Stimulated activated CD8-positive, alpha-beta memory T cell treated with anti-CD3 and anti-CD28 coated beads, Interleukin-2, amount 100 ng/mL, for 1 hour (primary cell): ENCODE measurements at places on chromosomes 1 and 21.

DNA sequence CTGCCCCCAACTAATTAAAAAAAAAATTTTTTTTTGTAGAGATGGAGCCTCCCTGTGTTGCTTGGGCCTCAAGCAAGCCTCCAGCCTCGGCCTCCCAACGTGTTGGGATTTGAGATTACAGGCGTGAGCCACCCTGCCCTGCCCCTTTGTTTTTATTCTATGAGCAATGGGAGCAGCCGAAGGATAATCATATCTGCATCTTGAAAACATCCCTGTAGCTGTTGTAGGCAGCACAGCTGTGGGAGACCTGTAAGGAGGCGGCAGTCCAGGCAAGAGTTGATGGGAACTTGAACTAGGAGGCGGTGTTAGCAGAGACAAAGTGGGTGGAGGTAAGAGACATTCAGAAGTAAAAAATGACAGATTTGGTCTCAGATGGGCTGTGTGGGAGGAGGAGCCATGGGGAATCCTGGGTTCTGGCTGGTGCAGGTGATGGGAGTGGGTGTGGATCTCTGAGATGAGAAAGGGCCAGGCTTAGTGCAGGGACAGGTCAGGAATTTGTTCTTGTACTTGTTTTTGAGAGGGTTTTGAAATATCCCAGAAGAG, 31.3 kb downstream of the STUM start:
- DNase-seq = no peak

GRCh38 chr1:33541966-33542365, 69.5 kb downstream of the ZSCAN20 start:
- DNase-seq = no peak

DNA sequence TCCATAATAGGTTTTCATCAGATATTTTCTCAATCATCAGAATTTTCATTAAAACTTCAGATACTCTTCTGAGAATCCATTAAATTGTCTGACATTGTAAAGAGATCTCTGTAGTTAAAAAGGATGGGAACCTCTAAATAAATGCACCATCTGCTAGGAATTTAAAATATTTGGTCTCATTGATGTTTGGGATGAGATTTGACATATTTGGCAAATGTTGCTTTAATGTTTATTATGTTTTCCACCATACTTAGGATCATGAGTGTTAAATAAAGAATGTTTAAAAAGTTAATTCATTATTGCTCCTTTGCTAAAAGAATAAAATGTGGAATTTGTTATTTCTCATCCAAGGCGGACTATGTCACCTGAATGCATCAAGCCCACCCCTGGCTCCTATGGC, 85.5 kb upstream of the VANGL1 start:
- DNase-seq = no peak

- DNase-seq = no peak
These were observed 167.5 kb downstream of the CLIC6 start for GRCh38 chr21:34836103-34836932.

DNA sequence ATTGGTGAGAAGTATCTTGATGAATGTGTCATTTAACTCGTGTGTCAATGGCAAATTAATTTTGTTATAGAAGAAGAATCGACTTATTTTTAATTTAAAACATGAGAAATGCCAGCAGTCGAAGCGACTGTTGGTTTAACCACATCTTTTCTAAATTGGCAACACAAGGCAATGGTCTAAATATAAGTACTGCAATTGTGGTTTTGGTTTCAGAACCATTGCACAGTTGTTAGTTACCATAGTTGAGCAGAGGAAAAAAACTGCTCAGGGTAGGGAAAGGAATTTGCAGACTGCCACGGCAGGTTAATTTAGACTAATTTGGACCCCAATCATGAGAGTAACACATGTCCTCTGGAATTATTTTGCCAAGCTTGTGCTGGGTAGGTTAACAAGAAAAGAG, 185.6 kb upstream of the RUNX1 start:
- DNase-seq = no peak

- DNase-seq = no peak
These were observed 137.8 kb upstream of the COA6 start for GRCh38 chr1:234235434-234235881.

DNA sequence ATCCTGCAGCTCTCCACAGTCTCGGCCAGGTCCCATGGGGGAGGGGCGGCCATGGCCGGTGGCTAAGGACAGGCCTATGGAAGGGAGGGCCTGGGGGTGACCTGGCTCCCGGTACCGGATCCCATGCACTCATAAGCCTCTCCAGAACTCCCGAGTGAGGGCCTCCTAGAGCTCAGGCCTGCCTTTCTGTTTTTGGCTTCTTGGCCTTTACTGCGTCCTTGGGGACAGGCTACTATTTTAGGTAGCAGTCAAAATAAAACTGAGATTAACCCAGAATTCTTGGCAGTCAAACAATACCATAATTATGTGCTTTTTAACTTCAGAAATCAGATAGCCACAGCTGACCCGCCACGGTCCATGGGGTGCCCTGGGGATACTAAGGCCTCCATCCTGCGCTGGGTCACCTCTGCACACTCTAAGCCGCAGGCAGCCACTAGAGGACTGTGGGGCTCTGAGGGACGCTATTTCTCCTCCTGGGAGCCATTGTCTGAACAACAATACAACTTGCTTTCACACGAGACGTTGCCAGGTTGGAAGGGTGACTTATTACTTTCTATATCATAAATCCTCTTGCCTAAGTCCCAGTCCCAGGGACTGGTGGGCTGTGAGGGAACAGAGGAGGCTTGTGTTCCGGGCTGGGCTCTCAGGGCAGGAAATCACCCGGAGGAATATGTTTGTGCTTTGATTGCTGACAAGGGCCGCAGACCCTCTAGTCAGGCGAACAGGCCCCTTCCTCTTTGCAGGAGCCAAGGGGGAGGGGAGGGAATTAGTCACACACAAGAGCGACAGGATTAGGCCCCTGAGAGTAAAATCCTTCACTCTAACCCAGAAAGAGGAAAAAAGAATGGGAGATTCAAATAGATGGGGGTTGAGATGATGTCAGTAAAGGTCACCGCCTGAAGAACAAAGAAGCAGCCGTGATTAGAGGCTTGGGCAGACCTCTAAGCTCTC, 40.7 kb upstream of the BCAR3 start:
- DNase-seq = no peak

DNA sequence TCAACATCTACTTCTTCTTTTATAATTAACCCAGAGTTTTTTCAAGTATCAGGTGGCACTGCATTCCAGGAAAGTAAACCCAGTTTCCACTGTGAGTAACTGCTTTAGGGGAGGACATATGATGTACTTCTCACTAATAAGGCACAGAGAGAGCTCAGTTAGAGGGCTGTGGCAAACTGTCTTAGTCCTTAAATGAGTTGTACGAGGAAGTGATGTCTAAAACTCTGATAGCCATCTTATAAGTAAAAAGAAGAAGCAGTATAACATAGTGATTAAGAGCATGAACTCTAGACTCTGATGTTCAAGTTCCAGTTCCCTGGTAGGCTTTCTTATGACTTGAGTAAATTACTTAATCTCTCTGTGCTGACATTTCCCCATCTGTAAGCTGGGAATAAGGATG, 58.7 kb upstream of the PTGS2 start:
- DNase-seq = no peak

GRCh38 chr1:55876276-55877060, 661.3 kb upstream of the USP24 start:
- DNase-seq = no peak

- no peak for DNase-seq
These were observed 156.2 kb upstream of the C8B start for GRCh38 chr1:57122031-57122430.

DNA sequence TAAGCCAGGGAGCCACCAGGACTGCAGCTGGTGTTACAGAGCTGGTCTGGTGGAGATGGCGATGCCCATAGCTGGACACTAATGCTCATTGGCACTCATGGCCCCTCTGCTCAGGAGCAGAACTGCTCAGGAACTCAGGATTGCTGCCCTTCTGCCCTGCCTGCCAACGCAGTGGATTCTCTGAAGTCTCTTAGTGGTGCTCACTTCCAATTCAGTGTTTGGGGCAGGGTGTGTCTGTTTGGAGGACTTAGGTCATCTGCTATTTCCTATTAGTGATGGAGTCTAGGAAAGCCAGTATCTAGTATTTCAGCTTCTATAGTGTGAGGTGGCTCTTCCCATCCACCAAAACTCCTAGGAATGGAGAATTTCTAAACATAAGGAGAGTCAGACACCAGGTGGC, 29.1 kb downstream of the S100A10 start:
- no peak for DNase-seq

DNA sequence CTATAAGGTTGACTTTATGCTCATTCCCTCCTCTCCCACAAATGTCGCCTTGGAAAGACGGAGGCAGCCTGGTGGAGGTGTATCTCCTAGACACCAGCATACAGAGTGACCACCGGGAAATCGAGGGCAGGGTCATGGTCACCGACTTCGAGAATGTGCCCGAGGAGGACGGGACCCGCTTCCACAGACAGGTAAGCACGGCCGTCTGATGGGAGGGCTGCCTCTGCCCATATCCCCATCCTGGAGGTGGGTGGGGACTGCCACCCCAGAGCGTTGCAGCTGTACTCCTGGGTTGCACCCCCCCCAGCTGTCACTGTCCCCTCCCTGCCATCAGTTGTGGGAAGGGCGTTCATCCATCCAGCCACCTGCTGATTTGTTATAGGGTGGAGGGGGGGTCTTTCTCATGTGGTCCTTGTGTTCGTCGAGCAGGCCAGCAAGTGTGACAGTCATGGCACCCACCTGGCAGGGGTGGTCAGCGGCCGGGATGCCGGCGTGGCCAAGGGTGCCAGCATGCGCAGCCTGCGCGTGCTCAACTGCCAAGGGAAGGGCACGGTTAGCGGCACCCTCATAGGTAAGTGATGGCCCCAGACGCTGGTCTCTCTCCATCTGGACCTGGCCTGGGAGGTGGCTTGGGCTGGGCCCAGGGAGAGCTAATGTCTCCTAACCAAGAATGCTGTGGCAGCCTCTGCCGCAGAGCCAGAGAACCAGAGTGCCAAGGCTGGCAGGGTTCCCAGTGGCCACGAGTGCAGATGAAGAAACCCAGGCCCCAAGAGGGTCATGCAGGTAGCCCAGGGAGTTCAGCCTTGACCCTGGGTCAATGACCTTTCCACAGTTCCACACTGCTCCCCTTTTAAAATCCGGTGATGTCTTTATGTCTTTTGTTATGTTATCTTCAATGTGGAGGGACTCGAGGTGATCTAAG, 13.1 kb downstream of the PCSK9 start:
- no peak for DNase-seq

DNA sequence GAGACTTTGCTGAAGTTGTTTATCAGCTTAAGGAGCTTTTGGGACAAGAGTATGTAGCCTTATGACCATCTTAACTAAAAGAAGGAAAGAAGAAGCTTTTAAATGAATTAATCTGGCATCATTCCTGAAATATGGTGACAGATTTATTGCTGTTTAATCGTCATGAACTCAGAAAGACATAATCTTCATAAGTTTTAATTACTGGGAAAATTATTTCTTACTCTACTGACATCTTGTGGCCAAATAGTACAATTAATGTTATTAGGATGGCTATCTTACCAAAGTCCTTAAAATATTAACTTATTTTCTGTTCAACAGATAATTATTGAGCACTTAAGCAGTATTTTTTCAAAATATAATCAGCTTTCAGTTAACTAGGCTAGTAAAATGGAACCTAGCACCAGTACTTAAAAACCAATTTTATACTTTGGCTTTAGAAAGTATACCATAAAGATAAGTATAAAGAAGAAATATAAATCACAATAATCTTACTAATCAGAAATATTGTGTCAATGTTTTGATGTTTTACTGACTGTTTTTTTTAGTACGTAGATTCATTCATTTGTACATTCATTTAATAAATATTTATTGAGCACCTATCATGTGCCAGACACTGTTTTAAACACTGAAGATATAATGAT, 34.7 kb upstream of the GPR25 start:
- DNase-seq = no peak

GRCh38 chr1:96771847-96772246, 50.3 kb downstream of the PTBP2 start:
- no peak for DNase-seq

DNA sequence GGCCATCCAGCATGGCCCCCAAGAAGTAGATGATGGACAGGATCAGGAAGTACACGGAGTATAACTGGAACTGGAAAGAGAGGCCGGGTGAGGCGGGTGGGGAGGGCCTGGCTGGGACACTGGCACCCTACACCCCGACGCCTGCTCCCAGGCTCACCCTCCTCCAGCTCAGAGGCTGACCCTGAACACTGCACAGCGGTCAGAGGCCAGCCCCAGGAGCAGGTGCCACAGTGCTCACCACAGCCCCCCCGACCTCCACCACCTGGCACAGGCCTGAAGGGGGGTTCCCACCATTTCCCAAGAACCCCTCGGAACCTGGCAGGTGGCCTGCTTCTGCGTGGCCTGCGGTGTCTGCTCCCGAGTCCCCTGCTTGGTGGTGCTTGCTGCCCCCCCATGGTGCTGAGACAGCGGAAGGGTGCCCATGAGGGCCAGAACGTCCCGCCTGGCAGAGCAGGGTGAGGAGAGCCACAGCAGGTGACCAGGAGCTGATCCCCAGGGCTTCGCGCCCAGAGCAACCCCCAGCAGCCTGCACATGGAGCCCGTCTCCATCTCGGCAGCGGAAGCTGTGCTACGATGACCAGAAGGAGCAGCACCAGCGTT, 26.1 kb downstream of the SLC19A1 start:
- DNase-seq = no peak

- DNase-seq = no peak
These were observed 44.0 kb downstream of the GPR161 start for GRCh38 chr1:168092566-168093355.

DNA sequence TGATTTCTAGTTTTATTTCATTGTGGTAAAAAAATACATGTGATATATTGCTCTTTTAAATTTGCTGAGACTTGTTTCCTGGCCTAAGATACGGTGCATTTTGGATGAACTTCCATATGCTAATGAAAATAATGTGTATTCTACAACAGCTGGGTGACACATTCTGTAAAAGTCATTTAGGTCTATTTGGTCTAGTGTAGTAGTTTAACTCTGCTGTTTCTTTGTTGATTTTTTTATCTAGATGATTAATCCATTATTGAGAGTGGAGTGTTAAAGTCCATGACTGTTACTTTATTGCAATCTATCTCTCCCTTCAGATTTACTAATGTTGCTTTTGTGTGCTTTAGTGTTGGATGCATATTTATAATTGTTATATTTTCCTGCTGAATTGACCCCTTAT, 161.4 kb downstream of the VAV3 start:
- no peak for DNase-seq

- no peak for DNase-seq
These were observed 1172.4 kb downstream of the BRINP3 start for GRCh38 chr1:189305279-189305678.

GRCh38 chr21:19608101-19608621, 1204.6 kb upstream of the TMPRSS15 start:
- no peak for DNase-seq

DNA sequence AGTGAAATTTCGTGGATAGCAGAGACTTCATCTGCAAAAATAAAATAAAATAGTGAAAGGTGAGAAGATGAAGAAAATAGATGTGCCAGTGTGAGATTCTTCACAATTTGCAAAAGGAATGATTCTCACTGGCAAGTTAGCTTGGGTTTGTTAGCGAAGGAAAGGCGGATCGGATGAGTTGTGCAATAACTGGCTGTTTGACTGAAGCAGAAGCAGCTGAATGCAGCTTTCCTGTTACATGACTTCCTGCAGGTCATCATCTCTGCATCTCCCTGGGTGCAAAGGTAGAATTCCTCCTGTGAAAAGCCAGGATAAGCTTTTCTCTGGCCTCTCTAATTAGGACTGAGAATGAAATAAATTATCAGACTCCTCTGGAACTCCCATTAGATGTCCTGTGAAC, 263.1 kb upstream of the CHRM3 start:
- DNase-seq = no peak
